ENCODE measurements at places on chromosomes 7 and 10.

GRCh38 chr10:103086261-103086660, 106.8 kb downstream of the NT5C2 start:
- no peak for DNase-seq

GRCh38 chr7:50227726-50228125, 76.8 kb upstream of the IKZF1 start:
- DNase-seq = no peak

DNA sequence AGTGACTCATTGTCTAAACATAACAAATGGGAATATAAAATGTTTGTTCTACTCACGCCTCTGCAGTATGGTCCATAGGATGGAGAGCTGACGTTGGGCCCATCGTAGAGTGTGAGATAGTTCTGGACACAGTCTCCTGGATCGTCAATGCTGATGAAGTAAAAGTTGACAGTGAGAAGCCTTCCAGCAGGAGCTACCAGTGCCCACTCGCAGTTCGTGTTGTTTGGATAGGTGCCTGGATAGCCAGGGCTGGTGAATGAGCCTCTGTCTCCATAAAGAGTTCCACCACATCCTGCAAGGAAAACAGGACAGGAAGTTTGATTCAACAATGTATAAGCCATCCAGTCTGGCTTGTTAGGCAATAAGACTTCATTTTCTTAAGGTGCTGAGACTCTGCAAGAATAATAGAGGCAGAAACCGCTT, 79.6 kb downstream of the OR13A1 start:
- no peak for DNase-seq

GRCh38 chr7:74365322-74366022, 76.3 kb downstream of the CLIP2 start:
- DNase-seq = peak; percentile 80

DNA sequence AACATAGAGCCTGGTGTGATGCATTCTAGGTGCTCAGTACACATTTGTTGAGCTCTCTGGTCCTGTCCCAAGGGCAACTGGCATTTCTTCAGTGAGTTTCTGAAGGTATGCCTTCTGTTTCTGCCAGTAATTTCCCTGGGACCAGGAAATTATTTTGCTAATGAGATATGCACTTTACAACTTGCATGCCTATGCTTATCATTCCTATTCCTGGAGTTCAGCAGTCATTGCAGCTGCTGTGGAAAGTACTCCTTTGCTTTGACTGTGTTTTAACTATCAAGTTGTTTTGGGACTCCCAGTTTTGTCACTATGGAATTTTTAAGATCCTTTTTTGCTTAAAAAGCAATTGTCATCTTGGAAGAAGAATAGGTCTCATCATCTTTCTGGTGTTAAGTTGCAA, 283.0 kb downstream of the BBS9 start:
- no peak for DNase-seq

DNA sequence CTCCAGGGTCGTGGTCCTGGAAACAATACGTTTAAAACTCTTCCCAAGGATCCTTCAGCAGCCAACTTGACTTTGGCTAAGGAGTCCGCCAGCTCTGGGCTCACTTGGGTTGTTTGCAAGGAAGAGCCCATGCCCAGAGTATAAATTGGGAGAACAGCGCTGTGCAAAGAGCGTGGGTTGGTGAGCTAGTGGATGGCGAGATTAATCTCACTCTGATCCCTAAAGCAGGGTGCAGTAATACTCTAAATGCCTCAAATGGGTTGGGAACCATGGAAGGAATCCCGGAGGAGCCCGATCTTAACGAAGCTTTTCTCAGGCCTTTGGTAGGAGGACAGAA, 495 bp upstream of the SDHAF3 start:
- DNase-seq = no peak

DNA sequence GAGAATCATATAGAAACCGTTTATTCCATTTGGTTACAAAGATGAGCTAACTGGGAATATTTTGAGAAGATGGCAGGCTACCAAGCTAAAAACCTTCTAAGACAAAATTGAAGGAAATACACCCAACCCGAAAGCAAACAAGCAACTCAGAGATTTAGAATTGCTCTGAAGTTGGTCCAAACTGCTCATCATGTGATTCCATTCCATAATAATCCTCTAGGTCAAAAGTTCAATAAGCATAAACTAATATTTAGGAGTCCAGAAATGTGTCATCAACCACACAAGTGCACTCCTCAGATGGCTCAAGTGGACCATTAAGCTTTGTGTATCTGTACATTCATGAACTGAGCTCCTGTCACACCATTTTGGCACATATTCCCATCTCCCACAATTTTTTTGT, 28.7 kb downstream of the DGKI start:
- peak; percentile 29 for DNase-seq

- DNase-seq = peak; percentile 14
These were observed 735 bp downstream of the ZNF394 start for GRCh38 chr7:99499371-99499720.

GRCh38 chr10:80697926-80698325, 160.2 kb downstream of the SH2D4B start:
- DNase-seq = no peak

- DNase-seq = no peak
These were observed 168.4 kb upstream of the DKK1 start for GRCh38 chr10:52145636-52146035.

DNA sequence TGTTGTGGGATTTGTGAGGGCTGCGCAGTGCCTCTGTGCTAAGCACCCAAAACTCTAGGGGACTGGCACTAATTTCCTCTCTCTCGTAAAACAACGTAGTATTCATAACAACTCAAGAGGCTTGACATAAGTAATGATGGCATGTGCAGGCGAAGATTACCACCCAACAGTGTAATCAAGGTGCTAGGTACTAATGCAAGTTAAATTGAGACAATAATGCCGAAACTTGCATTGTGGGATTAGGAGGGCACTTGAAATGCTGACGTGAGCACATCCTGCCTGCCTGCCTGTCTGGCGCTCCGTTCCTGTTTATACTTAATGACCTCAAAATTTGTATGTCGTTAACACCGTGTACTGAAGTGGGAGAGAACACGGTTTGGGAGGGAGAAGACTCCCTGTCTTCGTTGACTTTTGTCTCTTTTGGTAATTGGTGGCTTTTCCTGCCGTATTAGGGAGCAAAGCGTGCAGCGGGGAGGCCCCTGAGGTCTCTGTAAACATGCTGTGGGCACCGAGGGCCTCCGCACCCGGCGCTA, 139.0 kb downstream of the MGMT start:
- DNase-seq = no peak

GRCh38 chr10:98269435-98269912, 1.5 kb upstream of the LOXL4 start:
- peak; percentile 96 for DNase-seq

DNA sequence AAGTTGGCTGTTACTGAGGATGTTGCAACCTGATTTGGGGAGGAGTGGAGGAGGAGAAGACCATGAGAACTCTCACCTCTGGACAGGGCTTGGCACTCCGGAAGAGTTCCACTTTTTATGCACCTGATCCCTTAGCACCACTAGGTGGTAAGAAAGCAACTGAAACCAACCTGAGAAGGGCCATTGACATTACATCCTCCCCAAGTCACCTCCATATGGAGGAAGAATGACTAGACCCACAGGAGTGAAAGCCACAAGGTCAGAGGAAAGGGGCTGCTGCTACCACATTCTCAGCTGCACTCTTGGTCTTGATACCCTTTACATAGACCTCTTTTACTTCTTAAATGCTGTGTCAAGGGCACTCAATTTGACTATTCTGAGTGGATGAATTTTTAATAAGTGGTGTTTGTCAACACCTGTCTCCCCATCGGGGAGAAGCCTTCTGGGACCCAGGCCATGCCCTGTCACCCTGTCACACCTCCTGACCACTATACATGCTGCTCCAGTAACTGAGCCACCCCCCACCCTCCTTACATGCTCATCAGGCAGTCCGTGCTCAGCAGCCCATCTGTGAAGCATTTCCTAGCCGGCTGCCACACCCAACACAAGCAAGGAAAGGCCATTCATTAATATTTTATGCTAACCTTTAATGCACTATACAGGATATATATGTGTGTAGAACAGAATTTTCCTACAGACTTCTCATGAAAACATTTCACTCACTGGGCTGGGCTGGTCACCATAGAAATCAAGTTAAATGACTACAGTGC, 362.9 kb downstream of the GFRA1 start:
- DNase-seq = no peak

- no peak for DNase-seq
These were observed 168.6 kb upstream of the ETV1 start for GRCh38 chr7:14158111-14158510.

DNA sequence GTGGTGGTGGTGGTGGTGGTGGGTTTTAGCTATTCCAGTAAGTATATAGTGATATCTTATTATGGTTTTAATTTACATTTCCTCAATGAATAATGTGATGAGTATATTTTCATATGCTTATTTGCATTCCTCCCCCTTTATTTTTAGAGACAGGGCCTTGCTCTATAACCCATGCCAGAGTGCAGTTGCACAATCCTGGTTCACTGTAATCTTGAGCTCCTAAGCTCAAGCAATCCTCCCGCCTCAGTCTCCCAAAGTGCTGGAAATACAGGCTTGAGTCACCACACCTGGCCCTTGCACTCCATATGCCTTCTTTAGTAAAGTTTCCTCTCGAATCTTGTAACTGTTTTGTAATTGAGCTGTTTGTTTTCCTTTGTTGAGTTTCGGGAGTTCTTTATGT, 577.7 kb upstream of the AUTS2 start:
- no peak for DNase-seq

GRCh38 chr10:142371-142770, 7.1 kb downstream of the ZMYND11 start:
- DNase-seq = no peak

- DNase-seq = peak; percentile 93
These were observed 28.1 kb upstream of the ELN start for GRCh38 chr7:73999664-74000435.

DNA sequence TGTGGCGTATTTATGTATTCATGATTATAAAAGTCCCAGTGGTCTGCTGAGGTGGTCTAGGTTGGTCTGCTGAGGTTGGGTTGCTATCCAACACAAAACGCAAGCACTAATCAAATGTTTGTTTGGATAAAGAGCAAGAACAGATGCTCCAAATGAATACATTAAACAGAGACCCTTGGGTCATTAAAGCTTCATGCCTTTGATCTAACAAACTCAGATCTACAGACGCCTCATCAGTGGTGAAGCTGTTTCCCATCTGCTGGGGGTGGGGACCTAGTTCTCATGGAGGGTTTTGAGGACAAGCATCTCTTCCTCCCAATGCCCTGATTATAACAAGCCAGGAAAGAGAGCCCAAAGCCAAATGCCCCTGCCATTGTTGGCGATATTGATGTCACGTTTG, 786.7 kb downstream of the NRG3 start:
- DNase-seq = no peak

- peak; percentile 43 for DNase-seq
These were observed 55.5 kb upstream of the LHFPL3 start for GRCh38 chr7:104272767-104273384.

GRCh38 chr7:42070068-42070467, 166.9 kb downstream of the GLI3 start:
- DNase-seq = no peak

GRCh38 chr10:11162828-11163599, 145.3 kb downstream of the CELF2 start:
- DNase-seq = no peak

GRCh38 chr7:17674166-17674942, 265.9 kb downstream of the SNX13 start:
- DNase-seq = no peak

GRCh38 chr7:25329815-25330214, 101.5 kb upstream of the NPVF start:
- no peak for DNase-seq

DNA sequence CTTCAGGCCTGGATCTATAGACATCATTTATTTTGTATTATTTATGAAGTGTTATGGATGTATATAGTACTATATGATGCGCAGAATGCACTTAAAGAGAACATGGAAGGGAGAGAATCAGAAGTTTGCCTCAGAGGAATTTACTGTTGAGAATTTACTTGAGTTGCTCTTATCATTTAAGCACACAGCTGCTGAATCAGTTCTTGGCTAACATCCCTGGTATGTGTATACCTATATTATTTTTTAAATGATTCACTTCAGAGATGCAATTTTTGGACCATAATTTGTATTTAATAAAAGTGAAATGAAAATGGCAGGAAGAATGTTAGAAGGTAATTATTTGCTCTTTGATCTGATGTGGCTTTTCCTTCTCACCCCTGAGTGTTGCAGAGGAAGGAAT, 191.6 kb downstream of the BICC1 start:
- DNase-seq = no peak

GRCh38 chr7:50921114-50921813, 138.6 kb upstream of the GRB10 start:
- DNase-seq = no peak

- DNase-seq = no peak
These were observed 5.8 kb downstream of the UNCX start for GRCh38 chr7:1238450-1238882.

- DNase-seq = peak; percentile 100
These were observed at the start of gene PGAM1 for GRCh38 chr10:97425964-97426775. Gene PGAM1, plus strand, starts transcription at chr10:97426191. Its CDS starts 117 bp downstream, at chr10:97426308.

DNA sequence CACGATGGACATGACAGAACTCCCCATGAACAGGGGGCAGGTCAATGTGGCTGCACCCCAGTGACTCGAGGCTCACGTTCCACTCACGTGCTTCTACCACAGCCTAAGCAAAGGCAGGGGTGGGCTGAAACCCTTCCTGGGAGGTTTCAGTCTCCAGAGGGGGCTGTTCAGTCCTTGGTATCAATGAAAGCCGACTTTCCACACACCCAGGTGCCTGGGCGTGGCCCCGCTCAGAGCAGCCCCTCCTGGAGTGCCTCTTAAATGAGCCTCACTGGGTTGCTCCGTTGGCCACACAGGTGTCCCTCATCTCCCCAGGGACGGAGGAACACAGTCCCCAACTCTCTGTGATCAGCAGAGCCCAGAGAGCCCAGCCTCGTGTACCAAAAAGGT, 90.5 kb upstream of the PDGFA start:
- no peak for DNase-seq

Measured in GM03348 (cell line).